ENCODE measurements at places on chromosomes 6 and 20. TPM values are rescaled to one million over a fixed set of nuclear protein-coding genes. Genes with fewer than 3 reads are reported as not detected.

GRCh38 chr6:44698602-44699001, 311.1 kb downstream of the CDC5L start:
- no peaks in the 10 kb centered on the region for H3K36me3 ChIP-seq
- no peak overlapping the region for H3K4me3 ChIP-seq
- H3K27me3 ChIP-seq: no peaks in the 10 kb centered on the region
- no peak overlapping the region for H3K27ac ChIP-seq

Gene FRMD1
- not detected for total RNA-seq

GRCh38 chr6:13367396-13367795, 39.1 kb upstream of the TBC1D7 start:
- no peak overlapping the region for H3K4me3 ChIP-seq
- DNase-seq: no peak
- no peaks in the 10 kb centered on the region for H3K36me3 ChIP-seq

DNA sequence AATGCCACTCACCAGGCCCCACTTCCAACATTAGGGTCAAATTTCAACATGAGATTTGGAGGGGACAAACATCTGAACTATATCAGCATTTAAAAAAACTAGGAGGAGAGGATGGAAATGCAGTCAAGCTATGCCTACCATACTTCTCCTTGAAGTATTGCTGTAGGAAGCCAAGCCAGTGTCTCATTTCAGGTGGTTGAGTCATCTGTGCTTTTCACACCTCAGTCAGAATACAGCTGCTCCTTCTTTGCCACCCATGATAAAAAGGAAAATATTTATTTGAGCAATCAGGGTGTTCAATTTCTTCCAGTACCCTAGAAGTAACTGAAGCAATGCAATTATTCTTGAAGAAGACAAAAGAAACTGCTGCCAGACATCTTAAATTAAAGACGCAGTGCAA, 47.0 kb upstream of the EEF1E1 start:
- H3K4me3 ChIP-seq: no peak overlapping the region
- no peak for DNase-seq
- no peaks in the 10 kb centered on the region for H3K4me1 ChIP-seq

Gene SAMD5
- total RNA-seq: not detected

Gene XKR7
- 0.10 TPM for total RNA-seq

Gene LYRM2
- total RNA-seq: 31.4 TPM

DNA sequence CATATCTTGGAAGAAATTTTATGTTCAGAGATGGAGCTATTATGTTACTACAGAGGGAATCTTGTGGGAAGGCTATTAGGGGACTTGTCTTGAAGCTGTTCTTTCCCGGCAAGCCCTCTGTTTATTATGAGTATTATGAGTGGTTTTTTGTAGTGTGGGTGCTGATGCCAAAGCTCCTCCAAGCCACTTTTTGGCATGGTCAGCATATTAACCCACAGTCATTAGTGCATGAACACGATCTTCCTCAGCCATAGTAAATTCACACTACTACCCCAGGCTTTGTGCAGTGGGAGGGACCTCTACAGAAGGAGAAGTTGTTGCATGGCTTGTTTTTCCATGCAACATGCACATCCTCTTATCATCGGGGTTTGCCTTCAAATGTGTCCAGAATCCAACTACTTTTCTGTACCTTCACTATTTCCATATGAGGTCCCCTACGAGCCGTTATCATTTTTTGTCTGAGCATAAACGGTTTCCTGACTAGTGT, 6.5 kb upstream of the BMP6 start:
- H3K4me3 ChIP-seq: no peak overlapping the region
- H3K36me3 ChIP-seq: no peaks in the 10 kb centered on the region
- H3K27ac ChIP-seq: no peak overlapping the region
- H3K27me3 ChIP-seq: peaks cover 13% of the 10 kb centered on the region
- no peak for DNase-seq
- peaks cover 8% of the 10 kb centered on the region for H3K4me1 ChIP-seq

- no peaks in the 10 kb centered on the region for H3K36me3 ChIP-seq
- H3K27ac ChIP-seq: no peak overlapping the region
- no peaks in the 10 kb centered on the region for H3K27me3 ChIP-seq
- DNase-seq: no peak
- H3K4me3 ChIP-seq: no peak overlapping the region
- H3K4me1 ChIP-seq: no peaks in the 10 kb centered on the region
Measured at GRCh38 chr6:19538096-19538495, 299.1 kb upstream of the ID4 start.
